Left renal cortex interstitium (tissue), 4 donors: ENCODE measurements at places on chromosomes 11 and 22.

DNA sequence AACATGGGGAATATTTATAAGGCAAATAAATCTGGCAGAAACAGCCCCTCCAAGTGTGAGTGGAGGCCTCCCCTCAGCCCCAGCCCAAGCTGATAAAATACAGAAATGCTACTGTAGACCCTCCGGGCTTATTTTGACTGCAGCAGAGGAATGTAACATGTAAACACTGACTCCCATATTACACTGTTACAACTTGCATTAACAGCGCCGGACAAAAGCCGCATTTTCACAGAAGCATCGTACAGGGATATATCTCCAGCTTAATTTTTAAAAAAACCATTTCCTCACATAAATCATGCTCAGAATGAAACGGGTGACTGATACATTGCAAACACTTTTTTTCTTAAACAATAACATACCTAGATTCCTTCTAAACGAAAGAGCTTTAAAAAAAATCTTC lies 36.6 kb upstream of the COMT start:
- no peak for DNase-seq

DNA sequence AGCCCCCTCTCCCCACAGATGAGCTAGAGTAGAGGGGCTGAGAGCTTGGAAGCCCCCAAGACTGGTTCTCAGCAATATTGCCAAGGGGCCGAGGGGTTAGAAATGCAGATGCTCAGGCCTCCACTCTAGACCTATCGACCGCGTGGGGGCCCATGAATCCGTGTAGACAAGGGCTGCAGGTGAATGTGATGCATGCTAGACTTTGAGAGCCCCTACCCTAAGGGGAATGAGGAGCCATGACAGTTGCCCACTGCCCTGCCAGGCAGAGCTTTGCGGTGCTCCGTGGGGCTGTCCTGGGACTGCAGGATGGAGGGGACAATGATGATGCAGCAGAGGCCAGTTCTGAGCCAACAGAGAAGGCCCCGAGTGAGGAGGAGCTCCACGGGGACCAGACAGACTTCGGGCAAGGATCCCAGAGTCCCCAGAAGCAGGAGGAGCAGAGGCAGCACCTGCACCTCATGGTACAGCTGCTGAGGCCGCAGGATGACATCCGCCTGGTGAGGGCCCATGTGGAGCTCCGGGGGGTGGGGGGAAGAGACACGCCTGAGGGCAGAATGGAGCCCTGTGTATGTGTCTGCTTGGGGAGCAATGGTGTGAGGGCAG lies 1.3 kb downstream of the SSH3 start:
- no peak for DNase-seq

DNA sequence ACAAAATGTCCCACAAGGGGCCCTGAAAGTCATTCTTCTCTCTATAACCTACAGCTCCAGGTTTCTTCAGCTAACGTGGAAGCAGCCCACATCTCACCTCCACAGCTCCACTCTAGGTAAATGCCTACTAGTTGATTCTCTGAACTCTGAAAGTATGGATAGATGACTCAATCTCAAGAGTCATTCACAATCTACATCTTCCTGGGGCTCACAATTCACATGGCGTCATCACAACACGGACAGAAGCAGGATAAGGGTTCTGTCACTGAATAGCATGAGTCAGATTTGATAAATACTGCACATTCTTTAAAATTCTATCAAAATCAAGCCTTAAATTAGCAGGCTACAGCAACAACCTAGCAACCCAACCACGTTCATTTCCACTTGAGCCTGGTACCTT lies 96.3 kb downstream of the PLEKHA7 start:
- no peak for DNase-seq

DNA sequence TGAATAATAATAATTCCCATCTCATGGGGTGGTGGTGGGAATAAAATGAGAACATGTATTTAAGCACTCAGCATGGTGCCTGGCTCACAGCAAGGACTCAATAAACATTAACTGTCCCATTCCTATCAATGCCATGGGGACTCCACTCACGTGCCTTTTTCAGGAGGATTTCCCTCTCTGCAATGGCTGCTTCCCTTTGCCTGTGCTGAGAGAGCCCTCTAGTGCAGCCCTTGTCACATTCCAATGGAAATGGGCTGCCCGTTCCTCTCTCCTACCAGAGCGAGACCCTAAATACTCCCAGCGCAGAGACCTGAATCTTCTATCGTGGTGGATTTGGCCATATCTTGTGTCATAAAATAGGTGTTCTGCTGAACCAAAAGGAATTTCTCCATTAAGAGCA lies 621.5 kb upstream of the B3GAT1 start:
- peak; percentile 54 for DNase-seq

DNA sequence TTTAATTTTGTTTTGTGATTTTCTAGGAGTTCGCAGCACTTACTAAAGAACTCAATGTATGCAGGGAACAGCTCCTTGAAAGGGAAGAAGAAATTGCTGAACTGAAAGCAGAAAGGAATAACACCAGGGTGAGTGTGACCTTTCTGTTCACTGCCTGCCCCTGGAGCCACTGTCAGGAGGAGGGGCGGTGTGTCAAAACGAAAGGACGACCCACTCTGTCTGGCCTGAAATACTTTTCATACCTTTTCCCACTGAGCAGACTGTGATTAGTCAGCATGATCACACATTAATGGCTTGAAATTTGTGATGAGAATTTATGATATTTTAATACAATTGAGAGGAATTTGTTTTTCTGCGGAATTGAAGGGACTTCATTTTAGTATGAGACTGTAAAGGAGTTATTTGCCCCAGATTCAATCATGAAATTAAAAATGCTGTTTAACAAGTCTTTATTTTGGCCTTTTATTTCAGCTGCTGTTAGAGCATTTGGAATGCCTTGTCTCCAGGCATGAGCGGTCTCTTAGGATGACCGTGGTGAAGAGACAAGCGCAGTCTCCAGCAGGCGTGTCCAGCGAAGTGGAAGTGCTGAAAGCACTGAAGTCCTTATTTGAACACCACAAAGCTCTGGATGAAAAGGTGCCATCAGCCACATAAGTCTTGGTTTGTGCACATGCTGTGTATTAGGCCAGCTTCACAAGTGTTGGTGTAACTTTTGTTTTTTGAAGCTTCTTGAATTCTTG lies 54.1 kb downstream of the PPFIA1 start:
- DNase-seq, result no peak
